ENCODE measurements at places on chromosomes 2 and 18.

DNA sequence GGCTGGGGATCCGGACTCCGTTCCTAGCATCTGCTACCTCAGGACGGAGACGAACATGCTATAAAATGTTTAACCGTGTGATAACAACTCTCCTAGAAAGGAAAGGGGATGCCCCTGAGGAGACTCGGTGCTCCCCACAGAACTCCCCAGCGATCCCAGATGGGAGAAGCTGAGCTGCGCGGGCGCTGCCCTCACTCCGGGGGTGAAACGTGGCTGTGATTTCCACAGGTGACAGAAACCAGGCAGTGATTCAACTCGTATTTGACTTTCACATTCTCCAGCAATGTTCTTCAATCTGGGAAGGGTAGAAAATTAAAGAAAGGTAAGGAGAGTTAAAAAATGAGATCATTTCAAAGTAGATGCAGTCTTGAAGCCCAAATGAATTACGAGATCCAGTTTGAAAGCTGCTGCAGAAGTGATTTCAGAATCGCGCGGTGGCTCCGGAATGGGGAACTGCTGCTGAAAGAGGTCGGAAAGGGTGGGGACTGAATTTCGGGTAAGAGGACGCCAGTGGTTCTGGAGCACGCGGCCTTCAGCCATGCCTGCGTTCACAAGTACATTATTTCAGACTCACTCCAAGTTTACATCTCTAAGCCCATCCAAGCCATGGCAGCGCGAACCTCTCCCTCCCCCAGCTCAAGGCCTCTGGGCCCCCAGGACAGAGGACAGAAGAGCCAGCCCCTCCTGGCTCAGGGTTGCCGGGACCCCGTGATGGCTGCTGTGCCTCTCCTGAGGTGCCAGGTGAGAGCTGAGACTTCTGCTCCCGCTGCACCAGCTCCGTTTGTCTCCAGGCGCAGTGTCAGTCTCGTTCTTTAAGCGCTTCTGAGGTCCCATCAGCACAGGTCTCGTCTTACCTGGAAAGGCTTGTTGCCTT lies 39.5 kb downstream of the ADNP2 start:
- no peak for DNase-seq

- DNase-seq: no peak
These were observed 211.9 kb downstream of the STK39 start for GRCh38 chr2:168035458-168035857.

DNA sequence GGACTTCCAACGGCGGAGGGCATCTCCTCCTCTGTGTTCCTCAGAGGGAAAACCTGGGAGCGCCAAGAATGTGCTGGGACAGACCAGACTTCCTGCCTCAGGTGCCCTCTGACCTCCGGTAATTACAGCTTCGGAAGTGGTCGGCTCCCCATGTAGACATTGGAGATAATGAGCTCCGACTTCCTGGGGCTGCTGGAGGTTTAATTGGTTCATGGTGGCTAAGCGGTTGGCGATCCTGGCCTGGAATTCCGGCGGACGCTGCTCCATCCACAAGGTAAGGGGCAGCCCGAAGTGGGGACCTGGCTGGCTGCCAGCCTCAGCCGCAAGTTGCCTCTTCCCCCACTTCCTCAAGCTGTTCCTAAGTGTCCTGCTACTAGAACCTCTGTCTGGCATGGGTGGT lies 83.2 kb upstream of the EPC2 start:
- DNase-seq: no peak

- no peak for DNase-seq
These were observed 449.1 kb downstream of the PIK3C3 start for GRCh38 chr18:42404151-42404550.

GRCh38 chr2:148416248-148416647 lies 228.3 kb upstream of the EPC2 start:
- no peak for DNase-seq

- no peak for DNase-seq
These were observed 26.9 kb downstream of the LOXHD1 start for GRCh38 chr18:46630160-46630559.

GRCh38 chr2:19408592-19408991 lies 50.2 kb upstream of the OSR1 start:
- no peak for DNase-seq

DNA sequence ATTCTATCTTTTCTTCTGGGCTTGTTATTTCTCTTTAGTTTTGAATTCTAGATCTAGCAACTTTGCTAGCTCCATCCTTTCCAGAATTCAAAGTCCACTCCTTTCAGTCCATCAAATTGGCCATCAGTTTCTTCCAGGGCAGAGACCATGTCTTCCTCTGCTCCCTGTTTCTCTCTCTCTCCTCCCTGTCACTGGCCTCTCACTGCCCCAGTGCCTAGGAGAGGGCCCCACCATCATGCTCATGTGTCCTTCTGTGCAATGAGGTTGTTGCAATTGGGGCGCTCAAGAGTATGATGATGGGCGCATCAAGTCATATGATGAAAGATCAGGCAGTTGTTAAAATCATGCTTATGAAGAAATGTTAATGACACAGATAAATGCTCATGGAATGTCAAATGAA lies 159.2 kb upstream of the HS6ST1 start:
- DNase-seq: no peak

DNA sequence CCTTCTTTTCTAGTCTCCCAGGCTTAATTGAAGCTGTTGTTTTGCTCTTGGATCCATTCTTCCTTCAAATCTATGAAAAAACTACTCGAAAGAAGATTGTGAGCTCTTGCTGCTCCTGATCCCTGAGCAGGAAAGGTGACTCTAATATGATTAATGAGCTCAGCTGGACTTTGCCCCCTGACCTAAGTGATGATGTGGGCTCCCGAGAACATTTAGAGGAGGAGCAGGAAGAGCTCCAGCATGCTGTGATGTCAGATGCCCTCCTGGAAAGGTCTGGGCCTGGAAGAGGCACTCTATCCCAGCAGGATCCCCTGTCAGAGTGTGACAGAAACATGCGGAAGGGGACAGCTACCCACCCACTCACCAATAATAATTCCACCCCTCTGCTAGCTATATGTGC lies 117.9 kb upstream of the PELI1 start:
- DNase-seq: no peak

- DNase-seq: no peak
These were observed 35.5 kb downstream of the HS6ST1 start for GRCh38 chr2:128282976-128283810.

- no peak for DNase-seq
These were observed 151.3 kb downstream of the TANC1 start for GRCh38 chr2:159119652-159120257.

DNA sequence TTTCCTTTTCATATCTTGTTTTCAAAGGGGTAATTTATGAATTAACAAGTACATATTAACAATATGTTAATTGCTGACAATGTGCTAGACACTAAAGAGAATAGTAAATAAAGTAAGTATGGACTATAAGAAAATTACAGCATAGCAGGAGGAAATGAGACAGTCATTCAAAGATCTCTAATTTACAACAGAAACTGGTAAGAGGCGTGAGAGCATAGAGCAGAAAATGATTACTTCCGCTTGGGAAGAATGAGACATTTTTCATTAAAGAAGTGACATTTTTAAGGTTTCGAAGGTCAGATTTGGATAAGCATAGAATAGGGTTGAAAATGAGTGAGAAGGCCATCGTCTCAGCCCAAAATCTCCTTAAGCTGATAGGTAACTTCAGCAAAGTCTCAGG lies 184.4 kb upstream of the SESTD1 start:
- no peak for DNase-seq

GRCh38 chr18:32483002-32483401 lies 12.3 kb upstream of the GAREM1 start:
- no peak for DNase-seq

DNA sequence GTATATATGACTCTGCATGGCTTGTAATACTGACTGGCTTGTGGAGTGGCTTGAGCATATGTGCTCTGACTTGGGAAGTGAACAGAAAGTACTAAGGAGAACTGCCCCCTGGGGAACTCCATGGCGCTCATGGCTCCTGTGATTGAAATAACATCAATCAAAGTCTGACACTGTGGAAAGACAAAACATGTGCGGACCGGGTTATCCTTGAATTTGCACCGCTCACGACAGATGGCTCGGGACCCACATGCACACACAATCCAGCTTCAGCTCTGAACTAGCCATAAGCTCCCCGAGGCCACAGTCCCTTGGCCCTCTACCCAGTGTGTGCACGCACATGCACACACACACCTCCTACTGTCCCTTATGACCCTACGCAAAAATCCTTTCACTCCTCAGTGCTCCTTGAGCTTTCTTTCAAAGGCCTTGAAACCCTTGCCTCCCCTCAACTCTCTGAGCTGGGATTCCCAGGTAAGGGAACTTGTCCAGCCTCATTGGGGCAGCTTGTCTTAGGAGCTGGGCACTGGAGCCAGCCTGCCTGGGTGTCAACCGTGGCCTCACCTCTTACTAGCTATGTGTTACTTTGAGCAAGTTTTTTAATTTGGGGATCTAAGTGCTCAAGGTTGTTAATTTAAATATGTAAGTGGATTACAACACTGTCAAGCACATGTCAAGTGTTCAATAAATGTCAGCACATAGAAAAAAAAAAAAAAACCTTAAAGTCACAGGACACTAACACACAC lies 43.6 kb downstream of the MRPS5 start:
- DNase-seq: no peak

DNA sequence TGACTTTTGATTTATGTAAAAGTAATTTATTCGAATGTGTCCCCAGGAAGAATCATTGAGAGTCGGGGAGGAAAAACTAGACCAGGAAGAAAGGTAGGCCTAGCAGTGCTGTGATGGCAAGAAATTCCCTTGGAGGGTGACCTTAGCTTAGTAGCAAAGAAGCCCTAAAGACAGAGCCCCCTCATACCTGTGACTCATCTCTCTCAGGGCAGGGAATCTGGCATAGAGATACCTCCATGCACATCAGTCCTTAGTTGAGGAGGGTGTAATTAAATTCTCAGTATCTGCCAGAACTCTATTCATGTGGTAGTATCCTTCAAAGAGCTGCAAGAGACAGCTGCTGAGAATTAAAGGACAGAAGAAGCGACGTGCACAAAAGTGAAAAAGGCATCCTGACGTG lies 360.3 kb downstream of the FBXO15 start:
- no peak for DNase-seq
